Naive thymus-derived CD4-positive, alpha-beta T cell (primary cell): ENCODE measurements at places on chromosomes 2 and 18. TPM values are rescaled to one million over a fixed set of nuclear protein-coding genes. Genes with fewer than 3 reads are reported as not detected.

Gene EFHD1
- total RNA-seq, result 2.1 TPM

GRCh38 chr2:106130251-106130998, 63.7 kb downstream of the UXS1 start:
- no peak for DNase-seq

GRCh38 chr2:86274265-86274917, 63.0 kb downstream of the REEP1 start:
- no peak for DNase-seq

Gene RGPD8
- 27.8 TPM for total RNA-seq

DNA sequence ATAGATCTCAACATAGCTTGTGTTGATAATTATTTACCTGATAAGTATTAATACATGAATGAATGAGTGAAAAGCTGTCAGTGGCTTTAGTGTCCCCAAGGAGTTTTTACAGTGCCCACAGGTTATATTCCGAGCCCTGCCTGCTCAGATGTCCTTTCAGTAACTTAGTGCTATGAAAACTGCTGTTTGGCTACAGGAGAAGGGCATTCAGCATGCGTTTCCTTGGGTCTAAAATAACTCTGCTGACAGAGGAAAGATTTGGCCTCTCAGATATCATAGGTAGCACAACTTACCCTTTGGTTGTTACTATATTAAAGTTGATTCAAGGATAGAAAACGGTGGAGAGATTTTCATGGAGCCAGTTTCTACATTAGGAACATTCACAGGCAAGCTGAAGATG, 241.0 kb downstream of the ETAA1 start:
- no peak for DNase-seq

Gene NPPC
- total RNA-seq, result not detected

- peak; percentile 51 for DNase-seq
Observed at GRCh38 chr2:172710584-172711047, 25.0 kb upstream of the RAPGEF4 start.

DNA sequence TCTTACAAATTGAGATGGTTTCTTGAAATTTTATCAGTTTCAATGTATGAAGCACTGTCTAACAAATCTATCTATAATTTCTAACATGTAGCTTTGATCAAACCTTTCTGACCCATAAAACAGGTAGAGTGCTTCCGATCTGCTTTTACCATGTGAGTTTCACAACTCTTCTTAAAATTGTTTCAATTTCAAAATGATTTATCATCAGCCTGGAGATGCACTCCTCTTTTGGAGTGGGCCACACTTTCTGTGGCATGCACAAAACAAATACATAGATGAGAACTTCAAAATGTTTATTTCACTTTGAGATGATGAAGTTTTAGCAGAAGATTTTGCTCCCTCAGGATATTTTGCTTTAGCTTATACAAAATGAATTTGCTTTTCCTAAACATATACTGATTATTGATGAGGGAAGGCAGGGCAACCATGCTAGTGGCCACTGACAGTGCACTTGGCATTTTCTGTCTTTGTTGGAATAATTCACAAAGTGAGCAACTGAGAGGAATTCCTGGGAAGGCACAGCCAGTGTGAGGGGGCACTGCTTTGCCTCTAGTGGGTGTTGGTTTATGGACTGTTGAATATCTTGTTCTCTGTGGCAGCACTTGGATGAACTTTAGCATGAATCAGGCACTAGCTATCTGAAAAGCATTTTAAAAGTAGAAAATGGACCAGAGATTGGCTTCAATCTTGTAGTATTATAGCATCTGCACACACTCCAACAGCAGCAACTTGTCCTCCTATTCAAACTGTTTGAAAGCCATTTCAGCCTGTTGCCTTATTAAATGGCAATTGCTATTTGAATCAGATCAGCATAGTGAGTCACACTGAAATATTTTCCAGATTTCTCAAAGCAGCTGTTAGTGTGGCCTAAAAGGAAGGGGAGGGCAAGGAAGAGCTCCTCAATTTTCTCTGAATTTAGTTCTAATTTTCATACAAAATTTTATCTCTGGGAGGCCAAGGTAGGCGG, 193.2 kb downstream of the CCDC85A start:
- DNase-seq, result no peak

Gene CRYGC
- not detected for total RNA-seq

- DNase-seq, result no peak
Observed at GRCh38 chr2:10283106-10284062, 19.3 kb upstream of the HPCAL1 start.

Gene RPIA
- 23.1 TPM for total RNA-seq

Gene TMEM131
- 39.7 TPM for total RNA-seq

Gene CHST10
- total RNA-seq, result 4.9 TPM

Gene ARL6IP6
- total RNA-seq, result 18.0 TPM

- DNase-seq, result no peak
Observed at GRCh38 chr18:11219571-11219970, 70.2 kb upstream of the PIEZO2 start.

- DNase-seq, result no peak
Observed at GRCh38 chr2:231241755-231242507, 43.5 kb downstream of the ARMC9 start.
